Psoas muscle (tissue), 8 donors: ENCODE measurements at places on chromosomes 4 and X. TPM values are rescaled to one million over a fixed set of nuclear protein-coding genes. Genes with fewer than 3 reads are reported as not detected.

DNA sequence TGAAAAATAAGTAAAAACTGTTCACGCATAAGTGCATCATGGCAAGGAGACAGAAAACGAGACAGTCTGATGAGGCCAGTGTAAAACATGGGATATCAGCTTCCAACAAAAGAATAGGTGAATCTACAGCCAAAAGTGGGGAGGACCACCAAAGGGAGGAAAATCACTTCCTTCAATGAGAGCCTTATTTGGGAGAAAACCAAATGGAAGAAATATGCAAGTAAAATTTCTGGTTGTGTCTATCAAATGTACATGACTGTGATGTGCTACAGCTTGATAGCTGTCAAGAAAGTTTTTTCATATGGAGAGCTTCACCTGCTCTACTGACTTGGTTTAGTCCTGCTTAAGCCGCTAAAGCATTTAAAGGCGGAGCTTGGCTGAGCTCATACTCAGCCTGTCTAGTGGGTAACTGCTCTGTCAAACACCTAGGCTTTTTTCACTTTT lies 66.2 kb downstream of the MAGEA1 start:
- H3K4me3 ChIP-seq, result peak overlapping the region; percentile 2
- no peak for DNase-seq
- H3K4me1 ChIP-seq, result no peaks in the 10 kb centered on the region
- no peak overlapping the region for H3K27ac ChIP-seq
- H3K36me3 ChIP-seq, result no peaks in the 10 kb centered on the region
- no peaks in the 10 kb centered on the region for H3K27me3 ChIP-seq

GRCh38 chr4:109560687-109561461 lies 828 bp downstream of the MCUB start:
- DNase-seq, result peak; percentile 57
- H3K27me3 ChIP-seq, result no peaks in the 10 kb centered on the region
- peak overlapping the region; percentile 74 for H3K4me3 ChIP-seq
- no peaks in the 10 kb centered on the region for H3K36me3 ChIP-seq
- peaks cover 3% of the 10 kb centered on the region for H3K4me1 ChIP-seq
- peak overlapping the region; percentile 74 for H3K27ac ChIP-seq

GRCh38 chr4:23219779-23220408 lies 527.2 kb downstream of the GBA3 start:
- no peaks in the 10 kb centered on the region for H3K27me3 ChIP-seq
- H3K27ac ChIP-seq, result no peak overlapping the region
- no peaks in the 10 kb centered on the region for H3K36me3 ChIP-seq
- no peaks in the 10 kb centered on the region for H3K4me1 ChIP-seq
- no peak for DNase-seq
- no peak overlapping the region for H3K4me3 ChIP-seq

DNA sequence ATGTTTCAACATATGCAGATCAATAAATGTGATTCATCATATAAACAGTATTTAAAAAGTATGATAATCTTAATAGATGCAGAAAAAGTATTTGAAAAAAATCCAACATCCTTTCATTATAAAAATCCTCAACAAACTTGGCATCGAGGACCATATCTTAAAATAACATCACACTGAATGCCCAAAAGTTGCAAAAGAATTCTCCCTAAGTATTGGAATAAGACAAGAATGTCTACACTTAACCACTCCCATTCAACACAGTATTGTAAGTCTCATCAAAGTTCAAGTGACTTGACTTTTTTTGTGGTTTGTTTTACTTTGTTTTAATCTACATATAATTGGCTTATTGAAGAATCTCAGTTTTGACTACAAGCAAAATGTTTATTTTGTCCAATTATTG lies 779.0 kb upstream of the SLIT2 start:
- no peaks in the 10 kb centered on the region for H3K4me1 ChIP-seq
- no peak overlapping the region for H3K27ac ChIP-seq
- no peaks in the 10 kb centered on the region for H3K36me3 ChIP-seq
- no peak for DNase-seq

DNA sequence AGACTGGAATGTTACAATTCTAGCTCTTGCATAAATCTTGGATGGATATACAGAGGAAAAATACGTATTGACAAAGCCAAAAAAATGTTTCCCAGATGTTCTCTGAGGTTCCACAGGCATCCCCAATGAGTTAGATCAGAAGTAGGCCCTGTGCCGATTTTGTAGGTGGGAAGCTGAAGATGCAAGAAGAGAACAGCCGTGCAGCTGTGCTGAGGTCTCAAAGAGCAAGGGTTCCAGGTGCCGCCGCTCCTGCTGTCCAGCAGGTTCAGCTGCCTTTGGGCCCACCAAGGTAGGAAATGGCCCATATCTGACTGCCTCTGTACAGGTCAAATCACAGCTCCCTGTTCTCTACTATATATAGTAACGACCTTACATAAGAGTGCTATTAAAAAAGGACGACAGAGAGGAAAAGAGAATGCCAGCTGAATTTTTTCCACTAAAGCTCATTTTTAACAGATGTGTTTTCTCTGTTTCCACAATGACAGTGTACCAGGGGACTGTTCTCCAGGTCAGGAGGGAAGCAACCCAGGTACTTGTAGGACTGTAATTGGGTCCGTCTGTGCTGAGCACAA lies 155.6 kb downstream of the CBR4 start:
- DNase-seq, result peak; percentile 30
- no peaks in the 10 kb centered on the region for H3K36me3 ChIP-seq
- H3K4me1 ChIP-seq, result peaks cover 51% of the 10 kb centered on the region
- no peak overlapping the region for H3K4me3 ChIP-seq
- H3K27me3 ChIP-seq, result no peaks in the 10 kb centered on the region
- peak overlapping the region; percentile 56 for H3K27ac ChIP-seq

DNA sequence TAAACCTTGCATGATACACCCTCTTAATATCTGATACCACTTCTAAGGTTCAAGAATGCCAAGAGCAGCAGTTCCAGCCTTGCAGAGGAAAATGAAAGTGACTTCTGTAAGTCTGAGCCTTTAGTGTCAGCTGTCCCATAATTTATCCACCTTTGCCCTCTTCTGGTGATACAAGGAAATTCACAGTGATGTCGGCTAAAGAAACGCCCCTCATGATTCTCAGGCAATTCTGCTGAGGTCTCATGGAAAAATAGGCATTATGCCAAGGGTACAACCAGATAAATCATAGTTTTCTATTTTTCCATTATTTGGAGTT lies 172.2 kb upstream of the CXCL13 start:
- H3K36me3 ChIP-seq, result no peaks in the 10 kb centered on the region
- no peaks in the 10 kb centered on the region for H3K4me1 ChIP-seq
- no peak overlapping the region for H3K4me3 ChIP-seq
- H3K27ac ChIP-seq, result no peak overlapping the region
- DNase-seq, result no peak

- H3K27ac ChIP-seq, result no peak overlapping the region
- no peaks in the 10 kb centered on the region for H3K36me3 ChIP-seq
- DNase-seq, result no peak
- H3K27me3 ChIP-seq, result no peaks in the 10 kb centered on the region
- H3K4me1 ChIP-seq, result no peaks in the 10 kb centered on the region
Observed at GRCh38 chrX:9349572-9350494, 115.0 kb upstream of the TBL1X start.

- H3K27ac ChIP-seq, result no peak overlapping the region
- DNase-seq, result no peak
- no peaks in the 10 kb centered on the region for H3K4me1 ChIP-seq
Observed at GRCh38 chrX:36640232-36640631, 367.9 kb upstream of the FAM47C start.

DNA sequence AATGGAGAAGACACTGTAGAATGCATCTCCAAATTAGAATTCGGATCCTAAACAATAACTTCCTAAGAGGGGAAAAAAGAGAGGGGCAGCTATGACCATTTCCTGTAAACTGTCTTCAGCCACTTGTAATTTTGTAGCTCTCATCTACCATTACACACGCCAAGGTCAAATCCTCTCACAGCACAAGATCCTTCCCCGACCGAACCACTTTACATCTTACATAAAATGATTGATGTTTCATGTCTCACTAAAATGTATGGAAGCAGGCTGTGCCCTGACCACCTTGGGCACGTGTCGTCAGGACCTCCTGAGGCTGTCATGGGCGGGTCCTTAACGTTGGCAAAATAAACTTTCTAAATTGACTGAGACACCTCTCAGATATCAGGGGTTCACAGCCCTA lies 24.1 kb upstream of the PBDC1 start:
- H3K36me3 ChIP-seq, result no peaks in the 10 kb centered on the region
- DNase-seq, result peak; percentile 64
- peak overlapping the region; percentile 81 for H3K27ac ChIP-seq
- H3K4me3 ChIP-seq, result peak overlapping the region; percentile 58
- H3K4me1 ChIP-seq, result peaks cover 20% of the 10 kb centered on the region
- no peaks in the 10 kb centered on the region for H3K27me3 ChIP-seq

The ODAPH gene
- total RNA-seq, result not detected

The CHRDL1 gene
- 2.2 TPM for total RNA-seq

The PCDH18 gene
- total RNA-seq, result 7.5 TPM

The RPS6KA3 gene
- total RNA-seq, result 56.4 TPM
